ENCODE measurements at places on chromosomes 13 and 19. TPM values are rescaled to one million over a fixed set of nuclear protein-coding genes. Genes with fewer than 3 reads are reported as not detected.

The IGSF23 gene
- not detected for polyA plus RNA-seq

The CLEC4G gene
- polyA plus RNA-seq: 0.32 TPM

The HIF3A gene
- polyA plus RNA-seq: 94.7 TPM

The BEST2 gene
- not detected for polyA plus RNA-seq

The CNMD gene
- 0.05 TPM for polyA plus RNA-seq

The ALOX5AP gene
- polyA plus RNA-seq: 1.9 TPM

DNA sequence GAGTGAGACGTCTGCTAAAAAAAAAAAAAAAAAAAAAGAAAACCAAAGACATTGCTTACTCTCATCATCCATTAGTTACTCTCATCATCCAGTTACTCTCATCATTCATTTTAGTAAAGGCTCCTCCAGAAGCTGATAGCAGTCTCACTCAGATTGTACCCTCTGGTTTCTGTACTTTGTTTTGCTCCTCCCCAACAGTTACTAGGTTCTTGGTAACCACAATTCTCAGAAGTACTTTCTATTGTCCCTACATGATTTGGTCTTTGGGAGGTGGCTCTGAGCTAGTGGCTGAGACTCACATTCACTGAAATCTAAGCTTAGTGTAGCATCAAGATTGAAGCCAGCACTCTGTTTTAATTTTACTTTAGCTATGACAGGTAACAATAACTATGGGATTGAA is 14.3 kb downstream of the ERICH4 start:
- DNase-seq: no peak

- DNase-seq: no peak
Observed at GRCh38 chr13:100306030-100306429, 217.1 kb downstream of the PCCA start.

DNA sequence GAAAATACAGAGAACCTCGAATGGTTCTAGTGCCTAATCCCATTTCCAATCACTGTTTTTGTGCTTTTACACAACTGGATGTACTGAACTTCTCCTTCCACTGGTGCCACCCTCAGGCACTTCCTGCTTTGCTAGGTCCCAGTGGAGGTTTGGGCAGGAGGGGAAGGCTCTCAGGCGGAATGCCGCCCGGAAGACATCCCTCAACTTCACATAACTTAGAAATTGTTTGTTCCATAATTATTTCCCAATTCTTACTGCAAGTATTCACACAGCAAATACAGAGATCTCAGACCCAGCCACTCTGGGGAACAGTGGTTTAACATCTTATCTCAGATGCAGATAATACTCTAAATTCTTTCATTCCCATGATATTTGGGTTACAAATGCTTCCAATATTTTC is 195.7 kb upstream of the IPO5 start:
- peak; percentile 61 for DNase-seq

DNA sequence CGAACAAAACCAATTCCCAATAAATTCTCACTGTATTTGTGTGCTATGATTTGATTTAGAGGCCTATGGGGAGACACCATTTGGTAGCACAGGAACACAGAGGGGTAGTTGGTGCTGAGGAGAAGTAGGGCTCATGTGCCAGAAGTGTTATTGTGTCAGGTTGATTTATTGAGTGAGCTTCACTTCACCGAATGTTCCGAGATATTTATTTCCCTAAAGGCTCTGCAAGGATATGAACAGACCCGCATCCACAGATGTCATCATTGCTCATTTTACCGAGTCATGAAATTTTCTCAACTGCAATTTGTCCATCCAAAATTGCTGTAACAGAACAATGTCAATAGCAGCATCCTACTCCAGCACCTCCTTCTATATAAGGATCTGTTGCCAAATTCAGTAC is 69.5 kb downstream of the DACH1 start:
- DNase-seq: no peak
